ENCODE measurements at places on chromosomes 3 and 15.

GRCh38 chr3:78183906-78184599, 1144.2 kb downstream of the ROBO2 start:
- DNase-seq = no peak

DNA sequence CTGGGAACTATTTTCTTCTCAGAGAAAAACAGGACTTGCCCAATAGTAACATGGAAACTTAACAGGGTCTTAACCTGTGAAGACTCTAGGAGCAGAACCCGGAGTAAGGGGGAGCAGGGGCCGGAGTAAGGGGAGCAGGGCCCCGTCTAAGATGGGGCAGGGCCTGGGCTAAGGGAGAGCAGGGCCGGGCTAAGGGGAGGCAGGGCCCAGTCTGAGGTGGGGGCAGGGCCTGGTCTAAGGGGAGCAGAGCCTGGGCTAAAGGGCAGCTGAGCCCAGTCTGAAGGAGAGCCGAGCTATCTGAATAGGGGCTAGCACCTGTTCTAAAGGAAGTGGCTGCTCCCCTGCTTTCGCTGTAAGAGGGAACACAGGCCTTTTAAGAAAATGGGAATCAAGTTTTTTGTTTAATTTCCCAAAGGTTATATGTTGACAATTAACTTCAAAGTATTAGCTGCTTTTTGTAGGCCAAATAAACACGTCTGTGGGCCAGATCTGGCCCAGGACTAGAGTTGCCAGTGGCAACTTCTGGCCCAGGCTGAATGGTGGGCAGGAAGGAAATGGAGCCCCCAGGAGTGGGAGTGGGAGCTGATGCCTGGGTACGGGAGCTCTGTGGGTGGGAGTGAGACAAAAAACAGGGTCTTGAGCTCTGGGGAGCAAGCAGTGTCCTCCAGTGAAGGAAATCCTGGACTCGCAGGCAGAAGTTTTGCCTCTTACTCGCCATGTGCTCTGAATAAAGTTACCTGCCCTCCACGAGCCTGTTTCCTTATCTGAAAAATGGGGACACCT, 32.5 kb downstream of the CSPG4 start:
- DNase-seq = no peak

GRCh38 chr15:73388256-73388781, 19.6 kb upstream of the HCN4 start:
- no peak for DNase-seq

GRCh38 chr3:57992452-57993213, 15.6 kb upstream of the FLNB start:
- DNase-seq = no peak

- no peak for DNase-seq
Observed at GRCh38 chr15:89514596-89515406, 18.4 kb upstream of the RHCG start.

DNA sequence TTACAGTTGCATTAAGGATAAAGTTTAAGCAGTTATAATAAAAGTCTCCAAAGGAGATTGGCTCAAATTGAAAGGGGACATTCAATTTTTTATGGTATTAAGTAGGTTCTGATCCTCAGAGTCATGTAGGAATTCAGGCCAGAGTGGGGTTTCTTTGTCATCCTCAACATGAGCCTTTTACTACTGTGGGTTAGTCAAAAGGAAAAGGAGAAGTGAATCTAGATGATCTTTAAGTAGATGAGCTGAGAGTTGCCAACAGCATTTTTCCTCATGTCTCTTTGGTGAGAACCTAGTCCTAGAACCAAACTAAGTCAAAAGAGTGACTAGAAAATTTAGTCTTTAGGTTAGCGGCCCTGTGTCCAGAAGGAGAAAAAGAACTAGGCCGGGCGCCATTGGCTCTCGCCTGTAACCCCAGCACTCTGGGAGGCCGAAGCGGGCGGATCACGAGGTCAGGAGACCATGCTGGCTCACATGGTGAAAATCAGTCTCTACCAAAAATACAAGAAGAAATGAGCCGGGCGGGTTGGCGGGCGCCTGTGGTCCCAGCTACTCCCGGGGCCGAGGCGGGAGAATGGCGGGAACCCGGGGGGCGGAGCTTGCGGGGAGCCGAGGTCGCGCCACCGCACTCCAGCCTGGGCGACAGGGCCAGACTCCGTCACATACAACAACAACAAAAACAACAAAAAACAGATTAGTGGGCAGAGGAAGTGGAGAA, 4.2 kb upstream of the CHL1 start:
- no peak for DNase-seq

DNA sequence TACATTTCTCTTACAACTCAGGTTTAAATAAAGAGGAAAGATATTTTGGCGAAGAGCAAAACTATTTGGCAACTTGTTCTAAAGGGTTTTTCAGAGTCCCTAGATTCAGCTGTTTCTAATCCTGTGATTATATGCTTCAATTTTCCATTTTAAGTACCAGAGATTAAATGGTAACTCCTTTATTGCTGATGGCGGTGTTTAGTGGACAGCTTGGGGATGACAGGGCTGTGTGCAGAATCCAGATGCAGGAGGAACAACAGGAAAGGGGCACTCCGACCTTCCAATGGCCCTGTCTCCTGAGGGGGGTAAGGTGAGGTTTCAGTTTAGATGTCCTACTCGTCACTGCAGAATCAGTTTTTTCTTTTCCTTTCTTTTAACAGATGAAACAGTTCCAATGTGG, 405.0 kb downstream of the PDCD6IP start:
- no peak for DNase-seq

GRCh38 chr3:140712301-140712700, 34.4 kb downstream of the TRIM42 start:
- DNase-seq = no peak

GRCh38 chr15:48584090-48584811, 61.3 kb downstream of the FBN1 start:
- no peak for DNase-seq

- no peak for DNase-seq
Observed at GRCh38 chr15:39028069-39028468, 463.5 kb upstream of the RASGRP1 start.

- DNase-seq = no peak
Observed at GRCh38 chr15:29266052-29266582, 3.5 kb downstream of the NSMCE3 start.

DNA sequence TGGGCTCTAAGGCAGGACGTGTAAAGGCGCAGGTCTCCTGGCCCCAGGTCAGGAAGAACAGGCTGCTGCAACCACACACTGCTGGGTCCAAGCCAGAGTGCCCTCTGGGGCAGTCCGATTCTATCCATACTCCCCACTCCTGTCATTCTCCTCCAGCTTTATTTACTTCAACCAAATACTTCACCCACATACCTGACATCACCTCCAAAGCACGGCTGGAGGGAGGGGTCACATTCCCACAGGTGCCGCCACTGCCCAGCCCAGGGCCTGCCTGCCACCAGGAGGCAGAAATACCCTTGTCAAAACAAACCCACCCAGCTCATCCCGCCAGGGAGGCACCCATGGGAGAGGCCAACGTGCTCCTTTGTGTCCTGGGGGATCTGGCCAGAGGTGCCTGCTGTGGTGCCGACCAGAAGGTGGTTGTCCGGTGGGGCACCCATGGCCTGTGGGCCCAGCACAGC, 100.4 kb downstream of the DAPK2 start:
- no peak for DNase-seq

DNA sequence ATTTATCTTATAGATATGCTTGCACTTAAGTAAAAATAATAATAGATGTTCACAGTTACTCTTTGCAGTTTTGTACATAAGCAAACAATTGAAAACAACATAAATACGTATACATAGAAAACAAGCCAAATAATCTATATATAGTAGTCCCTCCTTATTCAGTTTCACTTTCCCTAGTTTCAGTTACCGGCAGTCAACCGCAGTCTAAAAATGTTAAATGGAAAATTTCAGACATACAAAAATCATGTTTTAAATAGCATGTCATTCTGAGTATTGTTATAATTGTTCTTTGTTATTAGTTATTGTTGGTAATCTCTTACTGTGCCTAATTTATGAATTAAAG, 262.0 kb downstream of the CGGBP1 start:
- DNase-seq = no peak

DNA sequence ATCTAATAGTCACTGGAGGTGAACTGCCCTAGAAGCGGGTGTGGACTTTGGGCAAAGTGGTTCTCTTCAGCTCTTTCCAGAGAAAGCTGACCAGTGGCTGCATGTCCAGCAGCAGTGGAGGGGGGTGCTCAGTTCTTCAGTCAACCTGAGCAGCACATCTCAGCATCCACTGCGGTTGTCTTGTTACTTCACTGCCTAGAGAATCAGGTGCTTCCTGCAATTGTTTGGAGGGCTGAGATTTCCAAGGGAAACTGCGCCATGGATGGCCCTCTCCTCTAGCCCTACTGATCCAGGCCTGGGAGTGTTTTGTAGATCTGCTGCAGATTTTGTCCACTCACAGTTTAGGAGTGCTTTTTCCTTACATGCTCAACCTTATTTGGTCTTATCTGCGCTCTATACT, 65.6 kb upstream of the CFAP161 start:
- DNase-seq = no peak

GRCh38 chr15:69762373-69763148, 309.9 kb downstream of the RPLP1 start:
- DNase-seq = no peak

GRCh38 chr15:78989701-78990240, 44.9 kb upstream of the CTSH start:
- DNase-seq = no peak

- DNase-seq = no peak
Observed at GRCh38 chr15:62541846-62542245, 376.8 kb upstream of the C2CD4B start.

GRCh38 chr15:70195171-70195570, 97.5 kb upstream of the TLE3 start:
- DNase-seq = no peak

- DNase-seq = no peak
Observed at GRCh38 chr15:81516012-81516411, 142.0 kb upstream of the TMC3 start.

DNA sequence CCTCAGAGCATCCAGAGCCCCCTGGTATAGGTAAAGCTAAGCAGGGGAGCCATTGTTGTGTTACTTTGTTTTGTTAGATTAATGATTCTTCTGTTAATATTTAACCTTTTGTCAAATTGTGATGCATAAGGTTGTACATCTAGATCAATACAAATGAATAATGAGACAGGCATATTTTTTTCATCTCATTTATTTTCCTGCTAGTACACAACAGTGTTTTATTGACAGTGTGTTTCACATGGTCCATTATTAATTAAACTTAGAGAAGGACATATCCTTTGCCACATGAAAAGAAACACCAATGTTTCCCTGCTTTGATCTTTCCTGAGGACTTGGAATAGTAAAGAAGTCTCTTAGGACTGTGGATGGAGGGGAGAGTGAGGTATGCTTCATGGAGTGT, 543.6 kb upstream of the CFAP20DC start:
- DNase-seq = no peak

DNA sequence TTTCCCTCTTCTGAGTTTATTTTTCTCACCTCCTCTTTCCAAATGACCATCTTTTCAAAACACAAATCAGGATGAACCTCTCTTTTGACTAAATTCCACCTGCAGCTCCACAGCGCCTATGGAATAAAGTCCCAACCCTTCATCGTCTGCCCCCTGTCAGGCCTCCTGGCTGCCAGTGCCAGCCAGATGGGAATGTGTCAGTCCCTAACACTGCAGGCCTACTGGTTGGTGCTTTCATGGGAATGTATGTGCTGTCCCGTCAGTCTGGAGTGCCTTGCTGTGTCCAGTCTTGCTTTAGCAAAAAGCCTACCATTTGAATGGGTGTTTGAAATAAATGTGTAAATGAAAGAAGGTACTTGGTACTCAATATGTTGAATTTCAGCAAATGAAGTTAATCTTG, 310.1 kb downstream of the THSD4 start:
- DNase-seq = no peak

DNA sequence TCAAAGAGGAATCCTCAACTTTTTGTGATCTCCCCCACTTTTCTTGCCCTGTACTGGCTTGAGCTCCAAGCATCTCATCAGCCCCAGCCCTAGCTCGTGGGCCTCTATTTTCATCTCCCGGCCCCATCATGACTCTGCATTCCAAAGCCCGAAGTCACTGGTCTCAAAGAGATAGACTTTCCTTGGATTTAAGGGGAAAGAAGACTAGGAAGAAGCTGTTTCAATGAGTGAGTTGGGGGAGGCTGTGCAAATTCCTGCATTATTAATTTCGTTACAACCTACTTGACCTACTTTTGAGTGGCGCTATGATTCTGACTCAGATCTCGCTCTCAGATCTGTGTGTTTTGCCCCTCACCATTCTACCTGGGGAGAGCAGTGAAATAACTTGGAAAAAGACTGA, 266.6 kb upstream of the TBL1XR1 start:
- DNase-seq = no peak

DNA sequence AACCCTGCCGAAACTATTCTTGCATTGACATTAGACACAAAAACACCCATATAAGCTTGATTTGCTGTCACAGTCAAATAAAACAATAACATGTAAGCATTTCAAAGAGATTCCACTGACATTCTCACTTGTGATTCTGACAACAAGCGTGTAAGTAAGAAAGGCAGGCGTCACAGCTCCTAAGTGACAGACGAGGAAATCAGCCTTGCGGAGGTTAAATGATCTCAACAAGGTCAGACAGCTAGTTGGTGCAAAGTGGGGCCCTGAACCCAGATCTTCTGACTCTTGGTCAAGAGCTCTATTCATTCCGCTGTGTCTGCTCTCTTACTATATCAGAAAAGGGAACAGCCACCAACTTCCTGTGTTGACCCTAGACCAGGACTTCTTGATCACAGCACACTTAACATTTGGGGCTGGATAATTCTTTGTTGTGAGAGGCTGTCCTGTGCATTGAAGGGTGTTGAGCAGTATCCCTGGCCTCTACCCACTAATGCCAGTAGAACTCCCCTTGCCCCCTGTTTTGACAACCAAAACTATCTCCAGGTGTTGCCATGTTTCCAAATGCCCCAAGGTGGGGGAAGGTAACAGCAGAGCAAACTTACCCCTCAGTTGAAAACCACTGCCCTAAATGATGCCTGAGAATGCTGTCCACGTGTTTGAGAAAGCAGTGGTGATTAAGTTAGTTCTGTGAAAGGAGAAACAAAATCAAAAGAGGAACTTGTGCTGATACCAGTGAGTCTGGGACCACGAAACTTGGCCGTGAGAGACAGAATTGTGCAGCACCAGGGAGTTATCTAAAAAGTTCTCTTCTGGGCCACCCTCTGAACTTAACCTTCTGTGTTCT, 86.1 kb downstream of the LIPC start:
- DNase-seq = no peak

- no peak for DNase-seq
Observed at GRCh38 chr15:93359425-93360131, 270.6 kb upstream of the RGMA start.

GRCh38 chr15:42364529-42364928, 5.2 kb downstream of the CAPN3 start:
- no peak for DNase-seq

- DNase-seq = no peak
Observed at GRCh38 chr15:90799639-90800170, 68.7 kb upstream of the FURIN start.

GRCh38 chr3:31187380-31187779, 292.9 kb upstream of the GADL1 start:
- DNase-seq = no peak

DNA sequence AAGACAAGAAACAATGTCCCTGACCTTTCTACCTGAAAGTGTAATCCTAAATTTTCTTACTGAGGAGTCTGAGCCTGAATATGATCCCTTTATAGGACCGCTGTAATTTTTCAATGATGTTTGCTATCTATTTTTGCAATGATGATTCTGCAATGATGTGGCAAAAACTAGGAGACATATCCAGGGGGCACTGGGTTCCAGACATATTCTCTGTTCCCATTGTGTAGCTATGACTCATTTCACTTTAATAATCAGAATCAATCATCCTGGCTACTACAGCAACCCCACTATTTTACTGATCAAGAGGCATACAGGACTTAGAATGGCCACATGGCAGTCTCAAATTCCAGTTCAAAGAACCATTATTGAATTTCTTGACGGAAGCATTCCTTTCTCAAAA, 85.9 kb downstream of the AQR start:
- no peak for DNase-seq

- no peak for DNase-seq
Observed at GRCh38 chr3:13218541-13218908, 145.3 kb upstream of the IQSEC1 start.
